Fibroblast of gingiva (primary cell): ENCODE measurements at places on chromosomes 6 and 20.

DNA sequence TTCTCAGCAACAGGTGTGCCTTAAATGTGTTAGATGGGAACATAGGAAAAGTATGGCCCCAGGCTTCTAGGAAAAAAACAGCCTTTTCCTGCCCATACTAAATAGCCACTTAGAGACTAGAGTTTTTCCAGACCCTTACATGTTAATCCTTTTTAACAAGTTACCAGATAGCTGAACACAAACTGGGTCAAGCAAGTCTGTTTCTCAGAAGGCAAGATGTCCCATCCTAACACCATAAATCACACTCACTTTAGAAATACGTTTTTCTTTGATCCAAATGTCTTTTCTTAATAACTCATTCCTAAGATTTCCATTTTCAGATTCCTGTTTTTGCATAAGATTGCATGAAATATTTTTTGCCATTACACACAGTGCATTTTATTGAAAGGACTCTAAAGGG lies 241.3 kb downstream of the KCNQ5 start:
- DNase-seq, result no peak

- DNase-seq, result no peak
Observed at GRCh38 chr6:119247504-119247903, 102.1 kb downstream of the MAN1A1 start.

DNA sequence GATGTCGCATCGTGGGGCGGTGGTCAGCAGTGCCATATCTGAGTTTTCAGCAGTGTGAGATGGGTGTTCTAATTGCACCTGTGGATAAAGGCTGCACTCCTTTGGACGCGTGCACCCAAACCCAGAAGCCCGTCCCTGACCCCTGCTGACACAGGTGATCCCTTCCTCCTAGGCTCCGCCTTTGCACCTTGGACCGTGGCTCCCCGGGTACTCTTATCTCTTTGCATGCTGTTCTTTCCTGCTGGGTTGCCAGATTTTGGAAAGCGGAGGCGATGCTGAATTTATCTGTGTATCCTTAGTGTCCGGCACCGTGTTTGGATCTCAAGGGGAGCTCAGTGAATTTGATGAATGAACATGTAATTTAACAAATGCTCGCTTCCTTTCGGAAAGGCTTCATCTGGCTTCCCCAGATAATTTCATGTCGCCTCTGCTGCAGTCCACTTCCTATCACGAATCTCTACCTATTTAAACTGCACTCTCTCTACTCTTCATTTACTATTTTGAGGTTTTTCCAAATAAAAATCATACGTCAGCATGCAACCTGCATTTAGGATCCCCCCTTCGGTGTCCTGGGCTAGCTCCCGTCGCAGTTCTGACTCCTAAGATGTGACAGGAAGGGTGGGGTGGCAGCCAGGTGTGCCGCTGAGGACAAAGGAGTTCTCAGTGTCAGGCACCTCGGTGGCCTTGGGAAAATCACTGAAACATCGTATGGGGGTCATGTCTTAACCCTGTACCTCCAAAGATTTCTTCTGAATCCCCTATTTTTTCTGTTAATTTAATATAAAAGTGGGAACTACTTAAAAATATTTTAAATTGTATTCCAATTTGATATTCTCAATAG lies 753 bp upstream of the PERP start:
- DNase-seq, result no peak

DNA sequence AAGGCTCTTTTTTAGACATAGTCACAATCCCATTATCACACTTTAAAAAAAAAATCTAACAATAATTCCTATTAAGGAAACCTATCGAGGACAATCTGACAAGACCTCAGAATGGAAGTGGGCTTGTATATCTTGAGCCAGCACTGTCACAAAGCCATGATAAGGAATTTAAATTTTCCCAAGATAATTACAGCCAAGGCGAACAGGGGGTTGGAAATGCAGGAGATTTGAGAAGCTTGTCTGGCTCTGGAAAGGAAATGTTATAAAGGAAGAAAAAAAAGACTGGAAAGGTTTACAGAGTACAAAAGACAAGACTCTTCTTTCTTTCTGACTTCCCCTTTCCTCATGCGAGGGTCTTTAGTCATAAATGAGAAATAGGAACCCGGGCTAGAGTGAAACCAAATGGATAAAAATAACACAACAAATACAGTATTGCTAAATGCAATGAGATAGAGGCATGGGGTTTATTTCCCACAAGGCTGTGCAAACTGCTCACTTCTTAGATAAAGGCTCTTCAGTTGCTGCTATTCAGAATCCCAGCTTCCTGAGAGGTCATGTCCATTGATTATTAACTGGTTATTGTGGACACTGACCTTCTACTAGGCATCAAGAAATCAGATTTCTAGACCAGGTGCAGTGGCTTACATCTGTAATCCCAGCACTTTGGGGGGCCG lies 13.4 kb upstream of the GHRH start:
- no peak for DNase-seq

DNA sequence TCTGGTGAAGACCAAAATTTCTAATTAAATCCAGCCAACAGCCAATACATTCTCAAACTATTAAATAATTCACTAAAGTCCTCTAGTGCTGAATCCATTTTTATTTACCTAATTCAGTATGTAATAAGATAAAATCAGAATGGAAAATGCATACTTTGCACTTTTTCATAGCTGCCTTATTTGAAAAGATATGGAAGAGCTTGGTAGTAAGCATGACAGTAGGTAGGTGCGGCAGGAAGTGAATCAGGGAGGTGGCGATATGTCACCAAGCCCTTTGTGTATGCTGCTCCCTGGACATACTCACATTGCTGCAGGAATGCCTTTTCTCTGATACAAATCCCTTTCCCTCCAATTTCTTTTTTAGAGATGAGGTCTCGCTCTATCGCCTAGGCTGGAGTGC lies 10.2 kb upstream of the TGM3 start:
- DNase-seq, result no peak

- peak; percentile 66 for DNase-seq
Observed at GRCh38 chr6:27293436-27294098, 18.5 kb downstream of the POM121L2 start.

DNA sequence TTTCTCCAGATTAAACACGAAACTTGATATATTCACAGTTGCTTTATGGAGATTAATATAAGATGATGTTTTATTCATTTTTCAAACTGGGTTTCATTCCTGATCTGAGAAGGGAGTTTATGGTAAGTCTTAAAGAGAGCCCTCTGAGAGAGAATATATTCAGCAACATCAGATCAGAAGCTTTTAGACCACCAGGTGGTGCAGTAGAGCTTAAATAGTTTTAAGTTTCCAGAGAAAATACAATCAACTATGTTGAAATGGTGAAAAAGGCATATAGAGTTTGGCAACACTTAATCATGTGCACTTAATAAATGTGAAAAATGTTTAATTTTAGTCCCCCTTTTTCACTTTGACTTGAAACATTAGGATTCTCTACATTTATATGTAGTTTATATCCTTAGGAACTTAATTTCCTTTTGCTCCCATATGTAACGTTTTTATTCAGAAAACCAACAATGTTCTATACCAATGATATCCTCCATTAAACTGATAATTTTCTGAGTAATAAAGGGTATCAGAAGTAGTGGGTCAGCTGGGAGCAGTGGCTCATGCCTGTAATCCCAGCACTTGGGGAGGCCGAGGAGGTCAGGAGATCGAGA lies 86.4 kb upstream of the CLDN20 start:
- DNase-seq, result peak; percentile 68

- DNase-seq, result no peak
Observed at GRCh38 chr20:19996222-19996621, 20.9 kb upstream of the NAA20 start.

DNA sequence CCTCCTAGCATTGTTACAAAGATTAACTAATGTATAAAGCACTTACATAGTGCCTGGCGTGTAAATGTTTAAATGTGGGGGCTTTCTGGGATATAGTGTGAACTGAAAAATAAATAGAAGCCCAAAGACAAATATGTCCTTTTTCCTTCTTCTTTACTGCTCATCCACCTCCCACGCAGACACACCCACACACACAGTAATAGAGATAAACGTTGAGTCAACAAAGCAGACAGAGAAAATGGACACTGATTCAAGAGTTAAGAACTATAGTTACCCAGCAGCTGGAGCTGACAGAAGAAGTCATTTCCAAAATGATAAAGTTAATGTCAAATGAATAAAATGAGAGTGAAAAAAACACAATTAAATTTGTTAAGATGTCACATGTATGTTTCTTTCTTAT lies 68.3 kb downstream of the FHL5 start:
- no peak for DNase-seq
